Naive thymus-derived CD8-positive, alpha-beta T cell (primary cell): ENCODE measurements at places on chromosomes 4 and X. TPM values are rescaled to one million over a fixed set of nuclear protein-coding genes. Genes with fewer than 3 reads are reported as not detected.

Gene EGFL6
- not detected for polyA plus RNA-seq

Gene ARR3
- polyA plus RNA-seq, result not detected

DNA sequence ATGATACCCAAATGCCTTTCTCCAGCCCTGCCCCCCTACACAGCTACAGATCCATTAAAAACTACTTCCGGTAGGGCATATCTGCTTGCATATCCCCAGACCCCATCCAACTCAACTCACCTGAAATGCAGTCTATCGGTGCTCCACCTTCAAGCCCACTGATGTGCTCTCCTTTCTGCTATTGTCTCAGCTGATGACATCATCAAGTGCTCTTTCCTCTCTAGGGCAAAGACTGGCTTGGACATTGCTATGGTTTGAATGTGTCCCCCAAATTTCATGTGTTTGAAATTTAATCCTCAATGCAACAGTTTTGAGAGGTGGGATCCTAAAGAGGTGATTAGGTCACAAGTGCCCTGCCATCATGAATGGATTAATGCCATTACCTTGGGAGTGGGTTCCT lies 212.4 kb downstream of the RELL1 start:
- no peak for DNase-seq

DNA sequence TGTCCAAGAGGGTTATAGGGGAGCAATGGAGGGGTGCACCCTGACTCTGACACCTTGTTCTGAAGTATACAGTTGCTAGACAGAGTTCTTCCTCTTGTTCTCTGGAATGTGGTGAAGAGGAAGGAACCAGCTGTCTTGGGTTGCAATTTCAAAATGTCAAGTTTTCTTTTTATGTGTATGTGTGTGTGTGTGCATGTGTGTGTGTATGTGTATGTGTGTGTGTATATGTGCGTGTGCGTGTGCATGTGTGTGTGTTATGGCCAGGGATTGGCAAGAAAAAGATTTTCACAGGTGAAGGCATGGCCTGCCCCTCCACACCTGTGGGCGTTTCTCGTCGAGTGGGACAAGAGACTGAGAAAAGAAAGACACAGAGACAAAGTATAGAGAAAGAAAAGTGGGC lies 81.6 kb upstream of the ADGRA3 start:
- DNase-seq, result no peak

GRCh38 chrX:20968996-20969395 lies 405.2 kb upstream of the CNKSR2 start:
- no peak for DNase-seq

GRCh38 chr4:57442831-57443291 lies 332.7 kb upstream of the IGFBP7 start:
- DNase-seq, result no peak

DNA sequence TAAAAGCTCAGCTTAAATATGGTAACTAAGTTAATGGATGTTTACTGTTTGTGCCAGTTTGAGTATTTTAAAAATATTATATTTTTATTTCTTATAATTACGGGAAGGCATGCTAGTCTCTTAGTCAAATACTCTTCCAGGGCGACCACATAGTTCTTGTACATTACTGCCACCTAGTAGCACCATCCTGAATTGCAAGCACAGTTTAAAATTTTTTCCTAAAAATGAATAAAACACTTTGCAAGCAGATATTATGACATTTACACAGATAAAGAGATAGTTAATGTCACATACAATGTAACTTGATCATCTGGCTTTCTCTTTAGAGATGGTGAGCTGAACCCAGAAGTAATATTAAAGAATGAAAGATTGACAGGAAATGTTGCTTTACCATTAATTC lies 11.5 kb downstream of the NDP start:
- DNase-seq, result no peak
